ENCODE measurements at places on chromosomes 3 and 15. TPM values are rescaled to one million over a fixed set of nuclear protein-coding genes. Genes with fewer than 3 reads are reported as not detected.

The TIMP4 gene
- total RNA-seq, result 0.09 TPM

The DISP2 gene
- 0.18 TPM for total RNA-seq

The TMEM207 gene
- total RNA-seq, result not detected

The KY gene
- total RNA-seq, result not detected

The LSMEM2 gene
- not detected for total RNA-seq

The HRG gene
- not detected for total RNA-seq

The PLA1A gene
- total RNA-seq, result 0.18 TPM

The ALS2CL gene
- 8.5 TPM for total RNA-seq

The SPTSSB gene
- not detected for total RNA-seq

Measured in endothelial cell of coronary artery (primary cell).